ENCODE measurements at places on chromosomes 1 and 21.

GRCh38 chr1:230861489-230861888, 6.8 kb downstream of the C1orf198 start:
- no peak for DNase-seq

- DNase-seq: no peak
These were observed 12.3 kb downstream of the BTG2 start for GRCh38 chr1:203317429-203318228.

- no peak for DNase-seq
These were observed 25.6 kb downstream of the SAMSN1 start for GRCh38 chr21:14520535-14520934.

DNA sequence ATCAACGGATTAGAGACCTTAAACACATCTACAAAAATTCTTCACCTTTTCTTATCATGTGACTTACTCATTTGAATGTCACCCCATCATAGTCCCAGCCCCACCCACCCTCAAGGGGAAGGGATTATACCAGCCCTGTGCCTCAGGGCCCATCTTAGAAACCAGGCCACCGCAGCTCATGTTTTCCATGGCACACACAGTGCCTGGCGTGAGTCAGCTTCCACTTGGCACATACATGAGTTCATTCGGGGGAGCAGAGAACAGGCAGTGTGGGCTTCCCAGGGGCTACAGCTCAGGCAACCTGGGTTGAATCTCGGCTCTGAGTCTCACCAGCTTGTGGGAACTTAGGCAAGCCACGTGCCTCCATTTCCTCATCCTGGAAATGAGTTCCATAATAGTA, 310.6 kb downstream of the NPHP4 start:
- no peak for DNase-seq

GRCh38 chr1:72516264-72516663, 233.9 kb upstream of the NEGR1 start:
- no peak for DNase-seq

GRCh38 chr1:58031416-58031815, 515.1 kb downstream of the OMA1 start:
- no peak for DNase-seq

DNA sequence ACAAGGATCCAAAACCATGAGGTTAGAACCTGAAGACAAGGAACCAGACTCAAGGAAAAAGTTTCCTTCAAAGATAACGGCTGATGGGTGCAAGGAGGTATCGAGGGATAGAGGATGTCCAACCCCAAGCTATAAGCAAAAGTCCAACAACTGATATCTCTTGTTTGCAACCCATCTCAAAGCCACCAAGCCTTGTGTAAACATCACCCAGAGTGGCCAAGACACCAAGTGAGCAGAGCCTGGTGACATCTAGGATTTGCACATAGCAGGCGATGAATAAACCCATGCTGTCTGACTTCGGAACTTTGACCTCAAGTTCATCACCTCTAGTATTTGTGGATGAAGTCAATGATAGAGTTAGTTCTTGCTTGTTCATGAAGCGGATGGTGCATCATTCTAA, 180.7 kb downstream of the ETS2 start:
- no peak for DNase-seq

DNA sequence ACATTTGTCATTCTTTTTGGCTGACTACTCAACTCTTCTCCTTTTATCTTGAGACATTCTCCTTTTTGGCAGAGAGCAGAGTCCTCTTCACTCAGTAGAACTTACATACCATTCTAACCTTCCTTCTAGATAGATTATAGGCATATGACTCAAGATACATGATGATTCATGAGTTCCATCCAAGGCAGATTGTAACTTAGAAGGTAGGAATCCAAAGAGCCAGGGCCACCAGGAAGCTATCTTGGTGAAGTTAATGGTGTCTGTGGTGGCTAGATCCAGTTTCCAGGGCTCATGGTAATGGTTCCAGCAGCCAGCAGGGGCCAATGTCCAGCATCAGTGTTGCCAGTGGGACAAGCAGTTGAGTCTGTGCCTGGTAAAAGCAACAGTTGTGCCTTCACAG, 76.1 kb upstream of the KIAA0040 start:
- no peak for DNase-seq

GRCh38 chr1:6391951-6392808, 1.4 kb downstream of the ACOT7 start:
- DNase-seq: no peak

DNA sequence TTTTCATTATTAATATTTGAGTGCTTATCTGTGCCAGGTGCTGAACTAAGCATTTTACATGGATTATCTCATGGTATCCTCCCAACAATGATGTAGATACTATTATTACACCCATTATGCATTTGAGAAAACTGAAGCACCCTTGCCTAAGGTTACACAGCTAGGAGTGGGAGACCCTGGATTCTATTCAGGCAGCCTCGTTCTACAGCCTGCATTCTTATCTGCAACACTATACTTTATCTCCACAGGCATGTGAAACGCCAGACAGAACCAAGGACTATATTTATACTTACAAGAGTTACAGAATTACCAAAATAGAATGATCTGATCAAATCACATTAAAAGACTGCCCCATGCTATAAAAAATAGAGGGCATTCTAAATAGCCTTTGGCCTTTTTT, 22.4 kb downstream of the LPAR3 start:
- DNase-seq: no peak

GRCh38 chr1:41687007-41687406, 202.5 kb upstream of the EDN2 start:
- DNase-seq: no peak

DNA sequence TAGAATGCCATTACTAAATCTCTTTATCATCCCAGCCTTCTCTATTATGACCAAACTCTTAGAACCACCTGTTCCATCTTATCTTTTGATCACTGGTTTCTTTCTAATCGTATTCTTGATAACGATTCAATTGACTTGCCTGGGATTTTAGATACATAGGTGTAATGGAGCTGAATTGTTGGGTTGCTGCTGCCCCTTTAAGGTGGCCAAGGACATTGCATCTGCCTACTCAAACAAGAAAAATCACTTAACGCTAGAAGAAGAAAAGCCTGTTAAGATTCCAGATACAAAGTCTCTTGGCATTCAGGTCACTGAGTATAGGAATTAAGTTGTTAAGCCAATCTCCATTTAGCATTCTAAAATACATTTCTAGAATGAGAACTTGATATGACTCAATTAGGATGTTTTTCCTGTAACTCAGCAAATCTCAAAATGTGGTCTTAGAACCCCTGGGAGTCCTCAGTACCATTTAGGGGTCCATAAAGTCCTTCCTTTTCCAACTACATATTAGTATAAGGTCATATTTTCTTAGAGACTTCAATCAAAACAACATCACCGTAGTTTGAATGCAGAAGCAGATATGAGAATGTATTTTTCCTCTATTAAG, 12.4 kb downstream of the NEXN start:
- DNase-seq: no peak

DNA sequence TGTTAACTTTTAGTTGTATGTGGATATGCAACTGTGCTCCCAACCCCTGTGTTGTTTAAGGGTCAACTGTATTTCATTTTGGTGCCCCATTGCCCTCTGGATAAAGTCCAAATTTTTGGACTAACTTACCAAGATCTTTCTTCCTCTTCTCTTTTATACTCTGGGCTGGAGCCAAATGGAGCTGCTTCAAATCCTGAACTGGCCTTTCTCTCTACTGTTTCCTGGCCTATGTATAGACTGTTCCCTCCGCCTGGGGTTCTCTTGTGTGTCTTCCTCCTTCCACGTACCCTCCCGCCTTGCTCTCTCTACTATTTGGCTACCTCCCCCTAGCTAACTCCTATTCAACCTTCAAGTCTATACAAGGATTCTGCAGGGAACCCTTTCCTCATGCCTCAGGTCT, 8.4 kb upstream of the CDC14A start:
- DNase-seq: no peak
